ENCODE measurements at places on chromosomes 12 and 14.

- DNase-seq, result no peak
Observed at GRCh38 chr12:78331753-78332152, 501.1 kb downstream of the NAV3 start.

DNA sequence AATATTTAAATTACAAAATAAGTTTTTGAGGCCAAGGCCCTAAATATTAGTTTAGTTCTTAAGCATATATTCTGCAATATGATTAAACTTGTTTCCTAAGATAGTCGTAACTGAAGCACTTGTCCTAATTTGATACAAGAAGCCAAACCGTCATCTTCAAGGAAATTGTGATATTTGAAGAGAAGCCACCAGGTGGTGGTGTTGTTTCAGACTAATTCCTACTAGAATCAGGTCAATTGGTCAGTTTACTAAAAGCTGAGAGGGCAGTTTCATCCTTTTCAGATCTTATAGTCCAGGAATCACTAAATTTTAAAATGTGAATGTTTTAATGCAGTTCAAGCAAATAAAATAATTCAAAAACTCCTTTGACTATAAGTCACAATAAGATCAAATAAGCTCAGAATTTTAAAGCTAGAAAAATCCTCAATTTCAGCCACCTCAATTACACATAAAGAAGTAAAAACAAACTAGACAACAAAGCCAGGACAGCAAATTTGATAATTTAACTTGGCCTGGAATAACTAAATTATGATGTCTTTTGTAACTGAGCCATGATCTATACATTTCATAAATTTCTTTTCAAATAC, 7.1 kb upstream of the ARL1 start:
- no peak for DNase-seq

DNA sequence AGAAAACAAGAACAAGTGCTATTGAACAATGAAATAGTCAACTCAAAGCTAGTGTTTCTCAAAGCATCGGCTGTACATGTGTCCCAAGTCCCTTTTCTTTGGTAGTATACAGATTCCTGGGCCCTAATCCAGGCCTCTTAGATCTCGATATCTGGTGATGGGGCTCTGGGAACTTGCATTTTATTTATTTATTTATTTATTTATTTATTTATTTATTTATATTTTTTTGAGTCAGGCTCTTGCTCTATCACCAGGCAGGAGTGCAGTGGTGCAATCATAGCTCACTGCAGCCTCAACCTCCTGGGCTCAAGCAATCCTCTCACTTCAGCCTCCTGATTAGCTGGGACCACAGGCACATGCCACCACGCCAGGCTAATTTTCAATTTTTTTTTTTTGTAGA, 17.1 kb downstream of the SYNDIG1L start:
- no peak for DNase-seq

- no peak for DNase-seq
Observed at GRCh38 chr12:1093166-1093751, 102.2 kb downstream of the ERC1 start.

DNA sequence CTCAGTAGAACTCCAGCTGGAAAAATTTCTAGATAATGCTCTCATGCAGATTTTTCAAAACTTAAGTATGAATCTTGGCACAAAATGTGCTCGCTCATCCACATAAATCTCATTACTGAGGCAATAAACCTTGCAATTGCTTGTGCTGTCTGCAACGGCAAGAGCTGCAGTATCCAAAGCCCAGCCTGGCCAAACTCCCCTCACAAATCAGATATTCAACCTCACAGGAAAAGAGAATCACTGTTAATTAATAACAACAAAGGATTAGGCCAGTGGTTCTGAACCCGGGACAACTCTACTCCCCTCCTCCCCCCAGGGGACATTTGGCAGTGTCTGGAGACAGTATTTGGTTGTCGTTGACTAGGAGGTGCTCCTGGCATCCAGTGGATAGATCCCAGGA, 19.2 kb upstream of the CORO1C start:
- no peak for DNase-seq

DNA sequence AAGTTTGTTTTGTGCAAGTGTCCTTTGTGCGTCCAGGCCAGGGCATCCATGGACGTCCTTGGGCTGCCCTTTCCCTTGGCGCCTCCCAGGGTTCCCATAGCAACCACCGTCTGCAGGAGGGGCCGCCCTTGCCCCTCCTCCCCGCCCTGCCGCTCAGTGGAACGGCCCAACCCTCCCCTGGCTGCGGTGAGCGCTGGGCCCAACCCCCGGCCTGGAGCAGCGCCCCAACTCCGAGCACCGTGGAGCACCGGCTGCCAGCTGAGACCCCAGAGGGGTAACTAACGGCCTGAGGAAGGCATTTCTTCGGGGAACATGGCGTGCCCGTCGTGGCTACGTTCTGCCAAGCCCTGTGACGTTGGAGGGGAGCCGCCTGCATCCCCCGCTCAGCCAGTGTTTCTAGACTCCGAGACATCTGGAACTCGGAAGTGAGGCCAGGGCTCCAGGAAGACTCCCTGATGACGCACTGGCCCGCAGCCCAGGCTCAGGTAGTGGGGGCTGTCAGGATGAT, 5.3 kb upstream of the ACACB start:
- peak; percentile 27 for DNase-seq

GRCh38 chr12:107537464-107538119, 148.0 kb upstream of the PWP1 start:
- no peak for DNase-seq

DNA sequence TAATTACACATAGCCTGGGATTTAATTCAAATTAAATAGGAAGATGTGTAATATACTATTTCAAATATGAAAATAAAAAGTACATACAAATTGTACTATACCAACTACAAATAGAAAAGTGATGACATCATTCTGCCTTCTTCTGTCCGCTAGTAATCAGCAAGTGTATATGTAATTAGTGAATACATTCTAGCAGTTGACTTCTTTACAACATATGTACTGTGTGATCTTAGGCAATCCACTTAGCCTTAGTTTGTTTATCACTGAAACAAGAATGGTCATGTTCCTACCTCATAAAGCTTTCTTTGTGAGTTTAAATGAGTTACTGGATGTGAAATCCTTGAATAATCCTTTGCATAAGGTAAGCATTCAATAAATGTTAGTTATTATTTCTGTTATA, 7.8 kb upstream of the LUM start:
- DNase-seq, result no peak

GRCh38 chr14:104461676-104462449, 117.7 kb upstream of the C14orf180 start:
- no peak for DNase-seq

DNA sequence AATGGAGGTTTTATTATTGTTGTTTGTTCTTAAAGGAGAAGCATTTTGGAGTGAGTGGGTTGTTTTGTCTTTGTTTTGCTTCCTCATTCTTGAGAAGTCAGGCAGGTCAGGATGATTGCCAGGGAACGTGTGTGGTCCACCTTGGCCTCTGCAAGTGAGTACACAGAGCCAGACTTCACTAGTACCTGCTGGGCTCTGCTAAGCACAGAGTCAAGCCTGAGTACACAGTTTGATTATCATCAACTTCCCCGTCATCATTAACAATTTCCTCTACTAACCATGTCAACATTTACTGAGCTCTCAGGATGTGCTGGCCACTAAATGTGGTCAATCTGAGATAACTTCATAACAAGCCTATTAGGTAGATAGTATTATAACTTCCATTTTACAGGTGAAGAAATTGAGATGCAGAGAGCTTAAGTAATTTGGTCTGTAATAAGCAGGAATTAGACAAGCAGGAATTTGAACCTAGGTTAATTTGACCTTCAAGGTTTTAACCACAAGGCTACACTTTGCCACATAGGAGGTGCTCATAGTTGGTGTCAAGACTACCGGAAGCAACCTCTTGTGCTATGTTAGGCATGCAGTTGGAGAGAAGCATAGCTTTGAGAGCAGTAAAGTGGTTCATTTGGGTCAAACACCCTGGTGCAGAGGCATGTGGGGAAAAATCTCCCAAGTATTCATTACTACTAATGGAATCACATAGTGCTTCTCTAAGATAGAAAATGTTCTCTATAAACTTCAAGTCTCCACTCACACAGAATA, 178.3 kb downstream of the NUAK1 start:
- no peak for DNase-seq

GRCh38 chr14:73753124-73753886, 39.1 kb upstream of the PNMA1 start:
- no peak for DNase-seq

DNA sequence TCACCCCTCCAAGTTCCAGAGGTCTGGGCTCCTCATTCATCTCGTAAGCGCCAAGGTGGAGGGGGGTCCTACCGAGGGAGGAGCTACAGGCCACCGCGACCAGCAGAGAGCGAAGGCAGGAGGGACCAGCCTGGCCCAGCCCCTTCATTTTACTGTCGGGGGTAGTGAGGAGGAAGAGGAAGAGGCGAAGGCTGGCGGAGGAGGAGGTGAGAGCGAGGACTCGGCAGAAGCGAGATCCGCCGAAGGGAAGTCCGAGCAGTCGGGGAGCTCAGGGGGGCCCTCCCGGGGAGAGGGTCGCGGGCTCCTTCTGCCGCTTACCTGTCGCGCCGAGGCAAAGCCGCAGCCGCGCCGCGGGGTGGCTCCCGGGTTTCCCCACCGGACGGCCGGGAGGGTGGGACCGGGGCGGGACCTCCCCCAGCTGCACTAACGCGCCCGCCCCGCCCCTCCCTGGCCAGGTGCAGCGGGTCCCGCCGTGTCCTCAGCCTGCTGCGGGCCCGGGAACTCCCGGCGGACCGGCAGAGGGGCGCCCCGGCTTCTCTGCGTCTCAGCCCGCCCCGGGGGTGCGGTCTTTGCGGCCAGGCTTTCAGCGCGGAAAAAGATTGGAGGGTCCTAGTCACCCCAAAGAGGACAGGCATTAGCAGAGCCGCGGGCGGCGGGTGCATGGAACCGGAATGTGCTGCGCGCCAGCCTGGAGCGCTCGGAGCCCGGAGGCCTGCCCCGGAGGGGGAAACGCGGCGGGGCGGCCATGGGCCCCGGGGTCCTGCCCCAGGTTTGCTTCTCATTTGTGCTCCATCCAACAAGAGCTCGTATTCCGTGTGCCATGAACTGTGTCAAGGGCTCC, at the start of gene GALNT6:
Gene GALNT6 (minus strand): TSS at position 124 of the 841 bp plus-strand sequence. CDS start 11,625 bp downstream, outside the sequence.
- DNase-seq, result peak; percentile 63

DNA sequence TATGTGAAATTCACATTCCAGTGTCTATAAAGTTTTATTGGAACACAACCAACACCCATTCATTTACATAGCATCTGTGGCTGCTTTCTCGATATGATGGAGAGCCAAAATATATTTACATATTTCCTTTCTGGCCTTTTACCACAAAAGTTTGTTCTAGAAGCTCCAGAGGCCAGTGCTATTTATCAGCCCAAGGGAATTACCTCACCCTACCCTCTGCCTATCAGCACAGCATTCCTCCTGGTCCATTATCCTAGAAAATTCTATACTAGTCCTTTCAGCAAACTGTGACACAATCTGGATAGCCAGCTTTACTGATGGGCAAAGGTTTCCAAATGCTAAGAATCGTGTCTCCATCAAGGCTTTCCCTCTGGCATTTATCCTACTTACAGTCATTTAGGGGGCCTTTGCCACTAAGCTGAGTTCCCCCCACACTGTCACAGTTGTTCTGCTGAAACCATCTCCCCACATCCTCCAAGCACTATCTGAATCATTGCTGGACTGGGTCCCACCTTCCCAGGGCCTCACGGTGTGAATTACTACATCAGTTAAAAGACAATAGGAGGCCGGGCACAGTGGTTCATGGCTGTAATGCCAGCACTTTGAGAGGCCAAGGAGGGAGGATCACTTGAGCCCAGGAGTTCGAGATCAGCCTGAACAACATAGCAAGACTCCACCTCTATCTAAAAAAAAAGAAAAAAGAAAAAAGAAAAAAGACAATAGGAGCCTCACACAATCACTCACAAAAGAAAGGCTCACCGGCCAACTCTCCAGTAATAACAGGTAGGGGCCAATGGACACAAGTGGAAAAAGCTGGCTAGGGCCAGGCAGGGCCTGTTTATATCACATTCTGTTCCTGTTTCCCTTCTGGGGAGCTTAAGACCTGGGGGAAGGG, 12.1 kb downstream of the SYNE3 start:
- DNase-seq, result no peak

GRCh38 chr14:61080591-61081010, 99.6 kb downstream of the SLC38A6 start:
- no peak for DNase-seq

DNA sequence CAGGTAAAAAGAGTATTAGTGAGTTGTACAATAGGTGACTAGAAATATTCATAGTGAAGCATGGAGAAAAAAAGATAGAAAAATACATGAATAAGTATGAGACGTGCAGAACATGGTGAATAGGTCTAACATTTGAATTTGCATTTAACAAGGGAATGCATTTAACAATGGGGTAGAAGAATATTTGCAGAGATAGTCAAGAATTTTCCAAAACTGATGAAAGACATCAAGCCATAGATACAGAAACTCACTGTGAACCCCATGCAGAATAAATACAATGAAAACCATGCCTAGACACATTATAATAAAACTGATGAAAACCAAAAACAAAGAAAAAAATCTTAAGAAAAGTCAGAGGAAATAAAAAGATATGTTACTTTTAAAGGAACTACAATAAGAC, 184.8 kb downstream of the KTN1 start:
- DNase-seq, result no peak

GRCh38 chr12:51907856-51908425, 637 bp downstream of the ACVRL1 start:
- no peak for DNase-seq

DNA sequence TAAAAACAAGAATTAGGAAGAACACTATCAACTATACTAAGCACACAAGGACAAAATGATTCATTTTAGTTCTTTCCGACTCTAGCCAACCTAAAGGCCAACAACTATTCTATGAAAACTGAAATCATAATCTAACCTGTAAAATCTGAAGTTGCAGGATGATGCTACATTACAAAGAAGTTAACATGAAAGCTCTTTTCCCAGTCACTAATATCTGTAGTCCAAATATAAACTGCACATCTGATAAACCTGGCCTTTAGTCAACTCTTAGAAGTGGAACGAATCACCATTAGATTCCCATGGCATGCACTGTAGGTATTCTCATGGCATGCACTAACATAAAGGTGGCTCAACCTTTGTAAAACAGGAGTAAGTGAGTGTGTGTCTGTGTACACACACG, 41.7 kb downstream of the BLTP3B start:
- DNase-seq, result no peak

Data from stimulated activated CD8-positive, alpha-beta memory T cell treated with anti-CD3 and anti-CD28 coated beads, Interleukin-4, amount 100 ng/mL, for 24 hours (primary cell).